Left ventricle myocardium inferior (tissue), 1 donor: ENCODE measurements at places on chromosomes 1 and 21. TPM values are rescaled to one million over a fixed set of nuclear protein-coding genes. Genes with fewer than 3 reads are reported as not detected.

- DNase-seq, result no peak
Measured at GRCh38 chr1:210920258-210920657, 213.7 kb downstream of the KCNH1 start.

- no peak for DNase-seq
Measured at GRCh38 chr1:94033849-94034248, 87.1 kb downstream of the ABCA4 start.

GRCh38 chr1:89364954-89365550 is 1.2 kb downstream of the GBP6 start:
- no peak for DNase-seq

DNA sequence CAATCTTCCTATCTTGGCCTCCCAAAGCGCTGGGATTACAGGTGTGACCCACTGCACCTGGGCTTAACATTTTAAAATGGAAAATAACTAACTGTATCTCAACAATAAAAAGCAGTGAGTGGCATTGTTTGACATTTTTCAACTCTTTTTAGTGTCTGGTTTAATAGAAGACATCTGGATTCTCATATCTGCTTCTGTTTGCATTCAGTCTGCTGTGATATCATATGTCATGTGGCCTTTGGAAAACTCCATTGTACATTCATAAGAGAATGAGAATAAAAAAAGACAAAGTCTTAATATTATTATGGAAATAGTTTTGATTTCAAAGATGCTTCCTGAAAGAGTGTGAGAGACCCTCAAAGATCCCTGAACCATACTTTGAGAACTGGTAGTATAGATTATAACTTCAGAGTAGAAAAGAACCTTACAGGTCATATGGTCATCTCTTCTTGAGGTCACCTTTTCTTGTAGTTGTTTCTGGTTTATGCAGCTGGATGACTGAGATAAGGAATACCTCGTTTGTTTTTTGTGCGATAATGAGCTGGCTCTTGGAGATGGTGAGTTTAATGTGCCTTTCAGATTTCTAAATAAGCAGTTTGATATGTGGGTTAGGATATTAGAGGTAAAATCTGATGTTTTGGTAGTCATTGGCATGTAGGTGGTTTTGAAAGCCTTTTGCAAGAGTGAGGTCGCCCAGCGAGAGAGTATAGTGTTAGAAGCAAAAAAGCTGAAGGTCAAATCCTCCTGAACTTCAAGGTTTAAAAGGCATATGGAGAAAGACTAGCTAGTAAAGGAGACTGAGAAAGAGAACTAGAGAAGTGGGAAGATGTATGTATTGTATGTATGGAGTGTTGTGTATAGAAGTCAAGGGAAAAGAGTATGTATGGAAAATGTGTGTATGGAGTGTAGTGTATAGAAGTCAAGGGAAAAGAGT is 17.2 kb downstream of the CEP350 start:
- no peak for DNase-seq

DNA sequence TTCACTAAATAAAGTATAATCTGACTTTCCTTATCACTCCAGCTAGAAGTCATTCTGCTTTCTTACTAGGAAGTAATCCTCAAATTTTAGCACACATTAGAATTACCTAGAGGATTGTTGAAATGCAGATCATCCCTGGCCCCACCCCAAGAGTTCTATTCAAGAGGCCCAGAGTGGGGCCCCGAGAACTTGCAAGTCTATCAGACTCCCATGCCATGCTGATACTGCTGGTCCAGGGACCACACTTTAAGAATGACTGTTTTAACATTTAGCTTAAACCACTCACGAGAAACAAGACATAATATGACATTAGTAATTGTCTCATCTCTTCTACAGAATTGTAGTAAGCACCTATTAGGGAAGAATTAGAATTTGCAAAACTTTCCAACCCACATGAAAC is 7.7 kb upstream of the SYNJ1 start:
- DNase-seq, result no peak

DNA sequence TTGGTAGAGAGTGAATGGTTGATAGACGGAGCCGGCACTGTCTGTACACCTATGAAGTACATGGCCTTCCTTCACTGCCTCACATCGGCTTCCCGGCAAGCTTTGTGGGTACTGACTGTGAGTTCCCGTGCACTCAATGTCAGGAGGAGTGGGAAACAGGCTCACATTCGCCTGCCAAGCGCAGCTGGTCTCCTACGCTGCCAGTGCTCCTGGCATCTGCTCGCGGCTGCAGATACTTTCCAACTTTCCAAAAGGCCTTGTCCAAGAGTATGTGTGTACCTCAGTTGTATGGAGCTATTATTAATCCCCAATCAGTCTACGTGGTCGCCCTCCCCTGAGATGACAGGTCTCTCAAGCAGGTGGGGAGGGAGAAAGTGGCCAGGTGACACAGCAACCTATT is 180.8 kb downstream of the ZSCAN20 start:
- DNase-seq, result peak; percentile 54

DNA sequence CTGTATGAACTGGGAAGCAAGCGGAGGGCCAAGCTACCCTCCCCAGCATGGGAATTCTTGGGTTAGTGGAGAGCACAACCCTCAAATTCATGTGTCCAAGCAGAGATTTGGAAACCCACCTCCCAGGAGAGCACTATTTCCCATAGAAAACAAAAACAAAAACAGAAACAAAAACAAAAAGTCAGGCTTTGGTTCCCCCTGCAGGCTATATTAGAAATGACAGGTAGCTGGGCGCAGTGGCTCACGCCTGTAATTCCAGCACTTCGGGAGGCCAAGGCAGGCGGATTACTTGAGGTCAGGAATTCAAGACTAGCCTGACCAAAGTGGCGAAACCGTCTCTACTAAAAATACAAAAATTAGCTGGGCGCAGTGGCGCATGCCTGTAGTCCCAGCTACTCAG is 10.8 kb downstream of the MINDY1 start:
- peak; percentile 28 for DNase-seq

- no peak for DNase-seq
Measured at GRCh38 chr1:201260236-201260590, 23.1 kb upstream of the PKP1 start.

DNA sequence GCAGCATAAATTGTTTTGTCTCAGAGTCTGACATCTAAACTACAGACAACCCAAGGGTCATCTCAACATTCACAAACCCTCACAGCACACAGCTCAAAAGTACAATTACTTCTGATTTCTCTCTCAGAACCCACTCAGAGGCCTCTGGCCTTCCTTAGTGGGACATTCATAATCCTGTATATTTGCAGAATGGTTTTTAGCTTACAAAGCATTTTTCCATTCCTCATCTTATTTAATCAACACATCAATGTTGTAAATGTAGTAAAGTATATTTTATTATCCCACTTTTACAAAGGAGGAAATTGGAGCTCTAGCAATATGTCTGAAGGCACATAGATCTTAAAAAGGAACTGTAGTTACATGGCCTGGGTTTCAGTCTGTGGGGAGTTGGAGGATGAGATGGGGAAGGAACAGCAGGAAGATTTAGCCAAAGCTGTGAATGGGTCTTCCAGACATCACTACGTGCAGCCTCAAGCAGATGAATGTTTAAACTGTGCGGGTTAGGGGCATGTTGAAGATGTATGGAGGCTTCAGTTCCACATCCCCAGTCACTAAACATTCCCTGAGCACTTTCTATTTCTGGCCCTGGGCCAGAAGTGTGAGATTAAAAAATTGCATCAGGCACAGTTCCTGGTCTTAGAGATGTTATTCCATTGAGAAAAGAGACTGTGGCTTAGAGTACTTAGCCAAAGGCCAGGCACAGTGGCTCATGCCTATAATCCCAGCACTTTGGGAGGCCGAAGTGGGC is 13.3 kb downstream of the AKNAD1 start:
- DNase-seq, result no peak

GRCh38 chr21:32020564-32020963 is 147.7 kb downstream of the HUNK start:
- DNase-seq, result no peak

- no peak for DNase-seq
Measured at GRCh38 chr1:48228156-48228555, 5.6 kb downstream of the SLC5A9 start.

DNA sequence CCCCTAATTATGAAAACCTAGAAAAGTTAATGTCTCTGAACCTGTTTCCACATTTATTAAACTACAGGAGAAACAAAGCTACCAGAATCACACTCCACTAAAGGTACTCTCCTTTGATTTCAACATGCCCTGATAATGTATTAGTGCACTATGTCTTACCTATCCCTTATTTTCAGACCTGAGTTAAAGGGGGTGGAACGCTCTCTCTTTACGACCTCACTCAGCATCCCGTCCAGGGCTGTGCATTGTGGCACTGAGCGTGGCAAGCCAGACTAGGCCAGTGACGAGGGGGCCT is 678 bp downstream of the LSM10 start:
- no peak for DNase-seq

DNA sequence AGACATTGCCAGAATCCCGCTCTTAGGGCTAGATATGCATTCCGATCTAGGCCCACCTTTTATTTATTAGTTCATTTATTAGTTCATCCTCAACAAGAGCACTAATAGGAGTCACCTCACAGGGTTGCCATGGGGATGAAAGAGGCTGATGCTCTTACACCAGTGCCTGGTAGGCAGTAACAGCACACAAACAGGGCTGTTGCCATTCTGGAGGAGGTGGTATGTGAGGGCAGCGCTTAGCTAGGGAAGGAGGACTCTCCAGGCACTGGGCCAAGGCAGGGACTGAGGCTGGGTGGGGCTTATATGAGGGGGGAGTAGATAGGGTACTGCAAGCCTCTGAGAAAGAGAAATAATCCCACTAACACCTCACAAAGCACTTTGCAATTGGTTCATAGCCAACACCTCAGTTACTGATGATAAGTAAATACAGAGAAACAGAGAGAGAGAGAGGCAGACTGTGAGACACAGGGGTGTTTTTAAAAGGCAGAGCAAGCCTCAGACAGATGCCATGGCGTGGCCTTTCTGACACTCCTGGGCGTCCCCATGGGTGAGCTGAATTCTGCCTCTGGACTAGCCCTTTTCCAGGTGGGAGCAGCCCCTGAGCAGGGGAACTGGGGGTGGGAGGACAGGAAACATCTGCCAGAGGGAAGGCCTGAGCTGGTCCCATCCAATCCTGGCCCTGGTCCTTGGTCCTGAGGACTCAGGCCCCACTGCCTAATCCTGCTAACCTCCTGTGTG is 5.9 kb downstream of the FCGR2A start:
- DNase-seq, result no peak

DNA sequence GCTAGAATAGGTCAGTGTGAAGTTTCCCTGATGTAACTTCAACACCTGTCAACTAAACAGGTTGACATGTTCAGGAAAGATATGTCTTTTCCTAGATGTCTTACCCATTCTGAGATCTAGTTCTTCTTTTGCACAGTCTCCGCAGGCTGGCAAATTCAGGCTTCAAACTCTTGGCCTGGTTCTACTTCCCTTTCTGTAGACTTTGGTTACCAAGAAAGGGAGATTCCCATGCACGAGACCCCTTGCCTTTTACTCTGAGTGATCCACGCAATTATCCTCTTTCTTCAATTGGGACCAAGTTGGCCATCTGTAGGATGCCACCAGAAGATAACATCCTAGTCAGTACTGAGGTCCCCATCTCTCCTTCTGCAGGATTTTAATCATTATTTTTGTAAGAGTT is 2.0 kb downstream of the CFAP45 start:
- DNase-seq, result no peak

- no peak for DNase-seq
Measured at GRCh38 chr1:232705815-232706575, 76.1 kb upstream of the SIPA1L2 start.

DNA sequence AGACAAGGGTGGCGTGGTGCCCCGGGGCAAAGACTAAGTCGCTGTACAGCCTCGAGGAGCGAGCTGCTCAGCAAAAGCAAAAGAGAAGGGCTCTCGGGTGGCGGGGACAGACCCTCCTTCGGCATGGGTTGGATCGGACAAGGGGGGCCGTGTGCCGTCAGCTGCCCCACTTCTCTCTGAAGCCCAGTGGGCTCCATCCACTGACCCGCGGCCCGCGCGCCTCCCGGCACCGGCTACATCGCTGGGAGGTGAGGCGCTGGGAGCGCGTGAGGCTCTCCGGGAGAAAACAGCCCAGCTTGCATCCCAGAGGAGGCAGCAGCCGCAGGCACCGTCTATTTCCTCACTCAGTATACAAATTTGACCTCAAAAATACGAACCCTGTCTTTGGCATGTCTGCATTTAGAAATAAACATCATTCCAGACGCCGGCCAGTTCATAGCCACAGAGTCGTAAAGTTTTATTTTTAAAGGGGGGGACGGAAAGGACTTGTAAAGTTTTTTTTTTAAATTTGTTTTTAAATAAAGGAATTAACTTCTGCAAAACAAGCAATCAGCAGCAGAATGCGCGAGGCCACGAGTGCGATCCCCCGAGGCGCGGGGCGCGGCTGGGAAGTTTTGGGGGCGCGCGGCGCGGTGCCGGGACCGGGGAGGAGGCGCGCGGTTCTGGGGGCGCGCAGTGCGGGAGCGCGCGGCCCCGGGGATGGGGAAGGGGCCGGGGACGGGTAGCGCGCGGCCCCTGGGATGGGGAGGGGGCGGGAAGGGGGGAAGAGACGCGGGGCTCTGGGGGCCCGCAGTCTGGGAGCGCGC is 689 bp upstream of the GPR137B start:
- DNase-seq, result no peak

DNA sequence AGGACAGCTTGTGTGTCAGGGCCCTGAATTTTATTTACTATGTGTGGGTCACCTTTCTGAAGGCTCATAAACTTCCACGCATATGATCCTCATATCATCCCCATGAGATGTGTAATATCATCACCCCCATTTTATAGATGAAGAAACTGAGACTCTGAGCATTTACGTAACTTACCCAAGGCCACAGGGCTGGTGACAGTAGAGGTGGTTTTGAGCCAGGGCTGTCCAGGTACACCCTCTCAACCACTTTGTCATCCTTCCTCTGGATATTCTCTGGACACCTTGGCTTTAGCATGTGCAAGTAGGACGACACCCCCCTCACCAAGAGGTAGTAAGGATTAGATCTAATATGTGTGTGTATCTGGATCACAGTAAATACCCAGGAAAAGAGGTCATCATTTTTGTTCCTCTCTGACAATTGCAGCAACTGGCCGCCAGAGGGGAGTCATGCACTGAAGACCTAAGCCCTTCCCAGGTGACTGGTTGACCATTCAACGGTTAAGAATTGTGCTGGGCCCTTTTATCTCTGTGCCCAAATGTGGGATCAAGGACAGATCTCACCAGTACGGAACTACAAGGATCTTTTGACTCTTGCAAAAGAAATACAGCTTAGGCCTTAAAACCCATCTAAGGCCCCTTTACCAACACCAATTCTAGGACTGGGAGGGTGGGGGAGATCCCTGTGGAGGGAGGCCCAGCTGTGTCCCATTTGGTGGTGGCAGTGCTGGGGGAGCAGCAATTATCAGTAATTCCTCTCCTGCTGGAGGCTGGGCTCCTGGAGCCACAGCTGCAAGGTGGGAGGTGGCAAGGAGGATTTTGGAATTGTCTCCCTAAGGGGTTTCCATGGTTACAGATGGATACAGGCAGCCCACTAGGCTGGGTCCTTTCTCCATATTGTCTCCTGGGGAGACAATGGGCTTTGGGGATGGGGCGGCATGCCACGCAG is 13.7 kb upstream of the E2F2 start:
- peak; percentile 76 for DNase-seq

GRCh38 chr1:31693231-31693630 is 10.6 kb downstream of the COL16A1 start:
- no peak for DNase-seq

PLPP3 gene
- total RNA-seq, result 101 TPM

ARHGEF10L gene
- total RNA-seq, result 59.1 TPM

CHAF1B gene
- total RNA-seq, result 0.38 TPM

SSR2 gene
- 77.6 TPM for total RNA-seq

LEPROT gene
- 51.0 TPM for total RNA-seq

FCGR2B gene
- 9.7 TPM for total RNA-seq
